ENCODE measurements at places on chromosomes 7 and 10.
A peak's percentile ranks its signal among the peaks of the same experiment; 100 is the strongest.

- no peak for DNase-seq
Observed at GRCh38 chr7:147595042-147595441, 995.5 kb upstream of the C7orf33 start.

GRCh38 chr7:97310-97841, 95.0 kb upstream of the FAM20C start:
- no peak for DNase-seq

GRCh38 chr10:22740180-22740579, 25.8 kb upstream of the PIP4K2A start:
- DNase-seq, result peak; percentile 38

GRCh38 chr7:50952544-50952943, 169.8 kb upstream of the GRB10 start:
- no peak for DNase-seq

- DNase-seq, result no peak
Observed at GRCh38 chr10:28624351-28624750, 53.0 kb upstream of the BAMBI start.

DNA sequence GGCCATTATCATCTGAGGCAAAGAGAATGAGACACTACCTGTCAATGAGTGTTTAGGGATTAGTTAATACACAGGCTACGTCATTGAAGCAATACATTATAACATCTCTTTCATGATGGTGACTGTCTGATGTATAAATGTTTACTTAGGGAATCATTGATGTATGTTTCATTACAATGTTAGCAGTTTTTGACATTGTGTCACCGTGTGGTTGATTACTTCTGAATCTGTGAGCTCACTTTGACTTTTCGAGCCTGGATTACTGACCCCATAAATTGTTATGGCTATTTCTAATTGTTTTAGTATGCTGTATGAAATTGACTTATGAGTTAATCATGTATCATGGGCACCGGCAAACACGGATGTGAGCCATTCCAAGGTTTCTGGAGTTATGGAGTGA, 494.0 kb downstream of the MAGI2 start:
- DNase-seq, result peak; percentile 35

DNA sequence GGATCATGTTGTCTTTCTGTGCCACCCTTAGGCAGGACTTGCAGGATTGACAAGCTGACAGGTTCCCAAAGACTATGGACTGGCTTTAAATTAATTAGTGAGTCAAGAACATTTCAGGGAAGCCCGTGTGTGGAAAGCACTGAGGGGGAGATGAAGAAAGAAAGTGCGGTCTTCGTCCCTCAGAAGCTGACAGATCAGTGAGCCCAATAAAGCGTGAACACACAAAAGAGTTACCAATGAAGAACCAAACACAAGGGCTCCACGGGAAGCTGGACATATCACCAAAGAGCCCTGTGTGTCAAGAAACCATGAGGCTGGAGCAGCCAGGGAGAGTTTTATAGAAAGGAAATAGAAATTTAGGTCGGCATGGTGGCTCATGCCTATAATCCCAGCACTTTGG, 725.8 kb downstream of the PARD3 start:
- DNase-seq, result no peak

DNA sequence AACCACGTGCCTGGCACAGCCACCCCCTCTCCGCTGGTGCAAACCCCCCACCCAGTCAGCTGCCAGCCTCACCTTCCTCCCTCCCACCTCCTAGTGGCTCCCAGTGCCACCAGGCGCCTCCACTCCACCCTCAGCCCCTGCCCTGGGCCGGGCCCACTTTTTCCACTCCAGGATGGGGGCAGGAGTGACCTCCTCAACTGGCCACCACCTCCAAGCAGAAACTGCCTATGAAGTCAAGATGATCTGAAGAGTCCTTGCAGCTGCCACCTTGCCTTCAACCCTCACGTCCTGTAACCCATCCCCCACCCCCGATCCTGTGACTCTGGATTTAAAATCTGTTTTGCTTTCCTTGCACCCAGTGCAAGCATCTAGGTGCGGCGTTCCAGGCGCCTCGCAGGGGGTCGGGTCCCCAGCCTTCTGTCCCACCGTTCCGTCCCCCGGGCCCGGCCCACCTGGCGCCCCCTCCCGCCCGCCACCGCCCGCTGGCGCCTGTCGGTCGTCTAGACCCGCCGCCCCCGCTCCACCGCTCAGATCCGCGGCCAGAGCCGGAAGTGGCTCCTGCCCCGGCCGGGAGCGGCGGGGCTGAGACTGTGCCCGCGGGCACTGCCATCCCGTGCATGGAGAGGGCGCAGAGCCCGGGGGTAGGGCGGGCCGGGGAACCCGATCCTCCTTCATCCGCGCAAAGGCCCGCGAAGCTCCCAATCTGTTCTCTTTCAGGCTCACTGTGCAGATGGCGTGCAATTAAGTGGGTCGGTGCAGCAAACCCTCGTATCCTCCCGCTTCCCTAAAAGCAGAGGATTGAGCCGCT, 51.2 kb upstream of the GTF2I start:
- peak; percentile 7 for DNase-seq

DNA sequence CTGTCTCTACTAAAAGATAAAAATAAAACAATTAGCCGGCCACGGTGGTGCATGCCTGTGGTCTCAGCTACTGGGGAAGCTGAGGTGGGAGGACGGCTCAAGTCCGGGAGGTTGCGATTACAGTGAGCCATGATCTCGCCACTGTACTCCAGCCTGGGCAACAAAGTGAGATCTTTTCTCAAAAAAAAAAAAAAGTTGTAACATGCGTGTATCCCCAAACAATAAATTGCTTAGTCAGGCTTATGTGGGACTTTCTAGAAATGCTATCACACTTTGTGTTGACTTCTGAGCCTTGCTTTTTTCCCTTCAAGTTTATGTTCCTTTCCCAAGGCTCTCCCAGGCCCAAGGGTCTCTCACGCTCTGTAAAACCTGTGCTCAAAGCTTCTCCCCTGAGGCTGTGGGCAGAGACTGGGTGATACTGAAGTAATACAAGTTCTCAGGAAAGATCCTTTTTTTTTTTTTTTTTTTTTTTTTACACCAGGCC, 88.0 kb upstream of the TNS3 start:
- peak; percentile 72 for DNase-seq

DNA sequence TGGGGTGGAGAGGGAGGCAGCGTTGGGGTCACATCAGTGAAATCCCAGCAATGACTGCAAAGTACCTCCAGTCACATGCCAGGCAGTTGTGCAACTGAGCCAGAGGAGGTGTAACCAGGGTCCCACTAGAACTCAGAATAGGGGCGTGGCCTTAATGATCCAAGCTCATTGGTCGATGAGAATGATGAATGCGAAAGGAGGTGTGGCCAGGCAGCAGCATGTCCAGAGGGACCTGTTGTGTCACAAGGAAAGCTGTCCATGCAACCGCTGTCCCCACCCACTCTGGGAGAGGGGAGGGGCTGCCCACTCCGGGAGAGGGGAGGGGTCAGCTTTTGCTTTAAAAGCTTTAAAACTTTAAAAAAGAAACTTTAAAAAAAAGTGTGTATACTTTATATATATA, 25.3 kb upstream of the MTPAP start:
- DNase-seq, result no peak

- no peak for DNase-seq
Observed at GRCh38 chr7:29619848-29620555, 56.4 kb downstream of the PRR15 start.

DNA sequence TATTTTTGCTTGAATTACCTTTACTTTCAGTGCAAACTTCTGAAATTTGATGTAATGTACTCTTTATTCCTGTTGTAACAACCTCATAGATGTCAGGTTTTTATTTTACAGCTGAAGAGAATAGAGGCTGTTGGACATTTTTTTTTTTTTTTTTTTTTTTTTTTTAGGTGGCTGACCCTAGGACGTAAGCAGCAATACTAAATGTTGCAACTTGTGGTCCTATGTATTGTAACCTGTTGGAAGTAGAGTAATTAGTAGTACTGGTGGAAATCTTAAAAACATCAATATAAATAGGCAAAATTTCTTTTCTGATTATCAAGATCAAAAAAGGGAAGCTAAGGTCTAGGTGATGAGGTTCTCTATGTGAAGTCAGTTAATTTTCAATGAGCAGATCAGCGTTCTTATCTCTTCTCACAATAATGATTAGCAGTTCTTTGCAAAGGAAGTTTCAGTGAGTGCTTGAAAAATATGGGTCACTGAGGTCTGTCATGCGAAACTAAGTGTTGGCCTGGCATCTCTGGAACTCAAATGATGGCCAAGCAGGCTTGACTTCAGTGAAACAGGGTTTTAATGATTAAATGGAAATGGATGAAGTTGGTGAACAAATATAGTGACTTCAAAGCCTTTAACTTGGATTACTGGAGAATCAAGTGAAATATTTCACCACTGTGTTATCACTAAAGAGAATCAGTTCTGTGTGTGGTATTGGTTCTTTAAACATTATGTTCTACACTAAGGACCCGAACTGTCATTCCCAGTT, 42.7 kb downstream of the BICC1 start:
- DNase-seq, result no peak

DNA sequence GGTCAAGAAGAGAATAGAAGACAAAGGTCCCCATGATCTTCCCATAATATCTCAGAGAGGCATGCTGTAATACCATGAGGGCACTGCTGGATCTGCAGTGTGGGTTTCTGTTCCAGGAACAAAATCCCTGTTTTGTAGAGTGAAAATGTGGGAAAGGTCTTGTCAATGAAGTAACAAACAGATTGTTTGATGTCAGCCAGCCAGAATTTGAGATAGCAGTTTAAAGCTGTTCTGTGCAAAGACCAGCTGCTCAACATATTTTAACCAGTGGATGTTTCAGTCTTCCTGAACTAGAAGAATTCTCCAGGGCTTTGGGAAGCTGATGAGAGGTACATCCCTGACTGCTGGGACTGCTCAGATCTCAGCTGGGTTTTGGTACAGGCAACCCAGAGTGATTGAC, 1012.5 kb downstream of the DNAJB9 start:
- no peak for DNase-seq

DNA sequence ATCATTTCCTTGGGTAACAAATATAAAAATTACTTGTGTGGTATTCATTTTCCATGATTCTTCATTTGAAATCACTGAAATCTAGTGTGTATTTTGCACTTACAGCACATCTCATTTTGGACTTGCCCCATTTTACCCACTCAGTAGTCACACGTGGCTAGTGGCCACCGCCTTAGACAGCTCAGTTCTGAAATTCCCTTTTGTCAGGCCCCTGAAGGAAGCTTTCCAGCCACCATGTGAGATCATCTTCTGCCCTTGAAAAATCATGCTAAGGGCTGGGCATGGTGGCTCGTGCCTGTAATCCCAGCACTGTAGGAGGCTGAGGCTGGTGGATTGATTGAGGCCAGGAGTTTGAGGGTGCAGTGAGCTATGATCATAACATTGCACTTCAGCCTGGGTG, 79.3 kb downstream of the PLXDC2 start:
- no peak for DNase-seq

DNA sequence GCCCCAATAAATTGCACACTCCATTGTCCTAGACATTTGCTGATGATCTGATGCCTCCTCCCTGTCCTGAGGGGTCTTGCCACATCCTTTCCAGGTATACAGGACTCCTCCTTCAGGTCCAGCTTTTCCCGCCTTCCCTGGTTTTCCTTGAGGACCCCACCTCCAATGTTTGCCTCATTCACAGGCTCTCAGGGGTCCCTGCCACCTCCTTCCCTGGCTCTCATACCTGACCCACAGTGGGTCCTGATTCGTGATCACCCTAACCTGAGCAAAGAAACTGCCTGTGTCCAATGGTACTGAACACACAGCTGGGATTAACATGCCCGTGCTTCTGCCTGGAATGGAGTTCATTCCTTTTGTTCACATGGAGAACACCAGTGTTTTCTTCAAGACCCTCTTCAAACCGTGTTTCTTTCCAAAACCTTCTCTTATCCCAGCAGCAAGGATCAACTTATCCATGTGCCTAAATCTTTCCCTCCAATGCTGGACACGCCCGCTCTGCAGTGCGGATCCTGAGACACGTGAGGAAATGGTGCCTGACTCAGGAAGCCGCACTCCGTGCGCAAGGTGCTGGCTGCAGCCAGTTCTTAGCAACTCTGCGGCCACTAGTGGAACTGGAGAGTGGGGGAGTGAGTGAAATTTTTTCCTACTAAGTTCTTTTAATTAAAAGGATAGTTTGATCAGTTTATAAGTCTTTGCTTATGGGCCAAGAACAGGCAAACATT, 354.6 kb upstream of the SHH start:
- DNase-seq, result no peak

DNA sequence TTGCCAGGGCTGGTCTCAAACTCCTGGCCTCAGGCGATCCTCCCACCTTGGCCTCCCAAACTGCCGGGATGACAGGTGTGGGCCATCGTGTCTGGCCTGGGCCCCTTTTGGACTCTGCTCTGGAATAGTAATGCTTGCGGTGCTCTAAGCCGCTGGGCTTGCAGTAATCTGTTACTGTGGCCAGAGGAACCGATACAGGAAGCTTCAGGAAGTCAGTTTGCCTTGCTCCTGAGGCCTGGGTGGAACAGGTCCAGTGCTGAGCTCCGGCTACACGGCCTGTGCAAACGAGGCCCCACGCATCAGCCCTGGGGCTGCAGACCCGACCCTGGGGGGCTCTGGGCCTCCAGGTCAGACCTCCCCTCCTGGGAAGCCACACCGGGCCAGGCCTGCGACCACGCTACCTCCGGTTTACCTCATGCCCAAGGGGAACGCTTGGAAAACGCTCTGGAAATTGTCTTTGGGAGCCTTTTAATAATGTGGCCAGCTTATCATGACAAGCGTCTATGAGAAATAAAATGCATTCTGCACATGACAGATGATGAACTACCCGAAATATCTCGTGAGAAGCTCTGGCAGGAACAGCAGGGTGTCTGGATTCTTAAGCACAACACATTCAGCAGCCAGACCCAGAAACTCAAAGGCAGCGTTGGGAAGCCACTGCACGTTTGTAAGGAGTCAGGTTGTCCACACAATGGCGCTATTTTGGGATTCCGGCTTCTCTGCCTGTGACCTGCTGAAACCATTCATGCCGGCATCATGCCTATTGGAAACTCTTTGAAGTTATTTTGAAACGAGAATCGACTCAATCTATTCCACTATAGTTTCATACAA, 10.1 kb upstream of the ADAP1 start:
- DNase-seq, result peak; percentile 52

GRCh38 chr10:106672517-106673175, 491.9 kb downstream of the SORCS1 start:
- no peak for DNase-seq

GRCh38 chr7:133484086-133484485, 231.2 kb downstream of the EXOC4 start:
- no peak for DNase-seq

DNA sequence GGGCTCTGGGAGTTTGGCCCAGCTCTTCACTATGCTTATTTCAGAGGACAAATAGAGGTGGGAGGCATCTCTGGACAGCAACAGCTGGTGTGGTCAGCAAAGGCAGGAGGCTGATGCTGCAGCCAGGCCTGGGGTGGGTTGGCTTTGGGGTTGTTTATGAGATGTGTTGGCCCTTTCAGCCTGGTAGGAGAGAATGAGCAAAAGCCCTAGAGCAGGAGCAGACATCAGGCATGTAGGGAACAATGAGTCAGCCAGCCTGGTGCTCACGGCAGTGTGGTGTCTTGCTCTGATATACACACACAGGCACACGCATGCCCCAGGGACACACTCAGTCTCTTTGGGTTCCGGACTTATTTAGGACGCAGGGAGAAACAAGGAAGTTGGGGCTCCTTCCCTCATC, 157.1 kb downstream of the PRKCQ start:
- no peak for DNase-seq

Data from fibroblast of upper back skin (primary cell).